Activated T-cell treated with anti-CD3 and anti-CD28 coated beads, Interleukin-2, amount 50 U/mL, for 1 hour (primary cell): ENCODE measurements at places on chromosomes 4 and X.

DNA sequence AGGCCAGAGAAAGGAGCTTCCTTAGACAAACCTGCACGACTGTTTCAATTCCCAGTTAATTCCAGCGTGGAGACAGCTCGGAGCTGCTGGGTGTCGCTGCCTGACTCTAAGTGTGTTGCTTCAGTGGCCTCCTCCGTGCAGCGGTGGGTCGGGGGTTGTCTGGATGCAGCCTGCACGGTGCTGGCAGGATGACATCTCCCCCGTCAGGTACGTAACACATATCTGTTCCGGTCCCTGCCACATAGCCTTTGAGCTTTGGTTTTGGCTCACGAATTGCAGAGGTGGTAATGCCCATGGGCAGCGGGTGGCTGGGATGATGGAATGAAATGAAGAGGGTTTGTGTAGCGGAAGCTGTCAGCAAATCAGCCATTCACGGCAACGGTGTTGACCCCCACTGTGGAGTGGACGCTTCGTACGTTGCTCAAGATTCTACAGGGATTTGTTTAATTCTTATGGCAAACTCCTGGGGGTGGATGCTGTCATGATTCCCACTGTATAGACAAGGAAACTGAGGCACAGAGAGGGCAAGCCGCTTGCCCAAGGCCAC, 33.7 kb upstream of the HMX1 start:
- DNase-seq = no peak

GRCh38 chrX:10569946-10570345, 50.4 kb downstream of the MID1 start:
- DNase-seq = no peak

DNA sequence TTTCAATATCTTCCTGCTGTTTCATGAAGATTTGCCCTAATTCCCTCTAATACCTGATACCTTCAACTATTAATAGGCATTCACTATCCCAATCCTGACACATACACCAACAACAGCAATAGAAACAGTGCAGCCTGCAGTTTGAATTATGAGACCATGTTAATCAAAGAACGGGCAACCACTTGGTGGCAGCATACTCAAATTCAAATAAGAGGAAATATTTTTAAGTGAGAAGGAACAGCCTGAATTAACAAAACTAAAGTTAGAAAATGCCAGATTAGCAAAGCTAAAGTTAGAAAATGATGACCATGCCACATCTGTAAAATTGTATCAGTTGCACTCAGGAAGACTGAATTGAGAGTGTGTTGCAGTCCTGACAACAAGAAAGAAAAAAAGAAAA, 204.9 kb downstream of the SMARCA1 start:
- DNase-seq = no peak

DNA sequence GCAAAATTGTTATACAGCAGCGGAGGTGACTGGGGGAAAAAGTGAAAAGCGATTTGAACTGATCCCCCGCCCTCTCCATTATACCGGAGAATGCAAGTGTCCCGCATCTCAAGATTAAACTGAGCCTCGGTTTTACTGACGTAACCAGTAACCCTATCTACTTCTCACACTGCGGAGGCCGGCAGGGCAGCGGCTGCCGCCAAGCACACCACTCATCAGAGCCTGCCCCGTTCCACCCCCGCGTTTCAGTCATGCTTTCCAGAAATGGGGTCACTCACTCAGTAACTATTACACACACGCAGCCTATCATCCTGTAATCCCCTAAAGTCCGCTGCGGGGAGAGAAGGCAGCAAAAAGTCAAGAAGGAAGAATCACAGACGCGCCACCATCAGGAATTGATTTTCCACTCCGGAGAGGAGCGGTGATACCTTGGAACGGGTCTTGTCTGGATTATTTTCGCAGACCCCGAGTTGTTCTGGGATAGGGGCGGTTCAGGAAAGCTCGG, 1.4 kb downstream of the RPS6KA3 start:
- DNase-seq = peak; percentile 62

- DNase-seq = no peak
Measured at GRCh38 chr4:52241916-52242315, 190.8 kb downstream of the SPATA18 start.

GRCh38 chrX:11185861-11186260, 74.7 kb downstream of the HCCS start:
- DNase-seq = no peak

DNA sequence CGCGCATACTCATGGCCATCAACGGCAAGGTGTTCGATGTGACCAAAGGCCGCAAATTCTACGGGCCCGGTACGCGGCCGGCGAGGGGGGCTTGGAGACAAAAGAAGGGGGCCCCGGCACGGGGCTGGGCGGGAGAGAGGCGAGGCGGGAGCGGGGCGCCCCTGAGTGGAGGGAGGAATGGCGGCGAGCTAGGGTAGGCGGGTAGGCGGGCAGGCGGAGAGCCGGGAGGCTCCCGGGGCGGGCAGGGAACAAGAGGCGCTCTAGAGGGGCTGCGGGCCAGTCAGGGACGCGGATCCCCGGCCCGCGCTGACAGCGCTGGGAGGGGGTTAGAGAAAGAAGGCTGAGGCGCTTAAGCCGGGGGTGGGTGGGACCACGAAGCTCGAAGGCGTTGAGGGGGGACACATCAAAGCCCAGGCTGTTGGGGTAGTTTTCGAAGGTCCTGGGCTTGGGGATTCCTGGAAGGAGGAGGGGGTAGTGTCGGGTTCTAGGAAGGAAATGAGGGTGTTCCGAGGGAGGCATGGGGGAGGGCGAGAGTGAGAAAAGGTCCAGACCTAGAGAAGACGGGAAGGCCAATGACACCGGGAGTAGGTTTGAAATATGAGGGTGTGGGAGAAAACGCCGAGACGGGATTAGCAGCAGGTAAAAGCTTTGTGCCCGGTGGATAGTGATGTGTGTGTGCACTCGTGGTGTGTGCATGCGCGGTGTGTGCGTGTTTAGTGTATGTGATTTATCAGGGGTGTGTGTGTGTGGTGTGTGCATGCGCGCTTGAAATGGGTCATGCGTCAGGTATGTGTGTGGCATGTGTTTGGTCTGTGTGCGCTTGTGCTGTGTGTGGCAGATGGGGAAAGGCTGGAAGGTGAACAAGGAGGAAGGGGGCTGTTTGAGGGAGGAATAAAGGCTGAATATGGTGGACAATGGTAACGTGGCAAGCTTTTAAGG, 807 bp downstream of the PGRMC1 start:
- DNase-seq = peak; percentile 21

DNA sequence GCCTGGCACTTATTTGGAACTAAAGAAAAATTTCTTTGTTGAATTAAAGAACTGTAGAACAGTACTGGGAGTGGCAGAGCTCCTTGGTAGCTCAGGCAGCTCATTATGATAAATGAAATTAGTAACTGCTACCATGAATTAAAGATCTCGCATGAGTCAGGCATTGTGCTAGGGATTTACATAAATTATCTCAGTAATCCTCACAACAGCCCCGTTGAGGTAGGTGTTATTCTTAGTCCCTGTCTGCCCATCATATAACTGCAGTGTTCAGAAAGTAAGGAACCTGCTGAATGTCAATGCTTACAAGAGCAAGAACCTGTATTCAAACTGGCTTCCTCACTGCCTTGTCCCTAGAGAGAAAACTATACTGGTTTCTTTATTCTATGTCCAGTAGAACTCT, 108.3 kb downstream of the NLGN4X start:
- no peak for DNase-seq

DNA sequence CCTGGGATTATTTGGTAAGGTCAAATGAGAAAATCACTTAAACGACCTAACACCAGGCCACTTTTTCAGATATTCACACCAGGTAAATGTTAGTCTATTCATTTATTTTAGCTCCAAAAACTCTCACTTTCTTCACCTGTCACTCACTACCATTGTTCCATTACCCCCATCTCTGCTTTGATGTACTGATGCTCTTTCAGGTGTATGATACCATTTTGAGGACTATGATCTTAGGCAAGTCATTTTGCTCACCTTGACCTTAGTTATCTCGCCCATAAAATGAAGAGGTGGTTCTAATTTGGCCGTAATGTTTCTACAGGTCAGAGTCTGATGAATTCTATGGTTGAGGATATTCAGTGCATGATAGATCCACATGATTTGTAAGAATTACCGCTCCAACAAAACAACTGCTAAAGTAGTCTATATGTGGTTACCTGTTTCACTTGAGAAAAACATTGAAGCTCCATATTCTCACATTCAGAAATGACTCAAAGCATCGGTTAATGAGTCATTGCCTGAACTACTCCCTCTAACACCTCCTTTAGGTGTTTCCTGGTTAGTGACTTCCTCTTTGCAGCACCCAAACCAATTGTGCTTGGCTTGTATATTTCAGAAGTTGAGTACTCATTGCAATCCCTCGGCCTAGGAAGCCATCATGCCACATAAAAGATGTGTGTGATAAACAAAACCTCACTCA, 4.5 kb downstream of the DTHD1 start:
- DNase-seq = no peak

DNA sequence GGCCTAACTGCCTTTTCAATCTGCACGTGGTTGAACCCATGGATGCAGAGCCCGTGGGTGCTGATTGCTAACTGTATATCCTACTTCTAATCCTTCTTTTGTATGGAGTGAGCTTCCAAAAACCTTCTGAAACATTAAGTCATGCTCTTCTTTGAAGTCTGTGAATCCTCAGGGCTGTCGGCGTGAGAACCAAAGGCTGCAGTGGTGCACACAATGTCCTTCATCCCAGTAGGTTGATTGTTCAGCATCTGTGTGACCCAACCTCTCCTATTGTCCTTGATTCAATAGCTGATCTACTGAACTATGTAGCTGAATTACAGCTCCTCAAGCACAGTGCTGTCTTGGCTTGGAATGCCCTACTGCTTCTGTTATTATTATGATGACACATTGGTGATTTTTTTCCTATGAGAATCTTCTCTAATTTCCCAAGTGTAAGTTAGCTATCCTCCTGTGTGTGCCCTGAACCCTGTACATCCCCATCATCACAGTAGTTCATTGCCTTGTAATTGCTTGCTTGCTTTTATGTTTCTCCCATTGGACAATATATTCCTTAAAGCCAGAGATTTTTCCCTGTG, 294.6 kb downstream of the TRIML1 start:
- DNase-seq = no peak
